Activated T-cell treated with anti-CD3 and anti-CD28 coated beads, Interleukin-2, amount 50 U/mL, for 24 hours (primary cell): ENCODE measurements at places on chromosomes 5 and 9.
A peak's percentile ranks its signal among the peaks of the same experiment; 100 is the strongest.

GRCh38 chr5:35182910-35183535 lies 47.3 kb downstream of the PRLR start:
- peak; percentile 41 for DNase-seq
- no peak overlapping the region for H3K4me3 ChIP-seq
- no peaks in the 10 kb centered on the region for H3K4me1 ChIP-seq
- H3K36me3 ChIP-seq, result no peaks in the 10 kb centered on the region
- peaks cover 40% of the 10 kb centered on the region for H3K27me3 ChIP-seq
- H3K27ac ChIP-seq, result no peak overlapping the region

DNA sequence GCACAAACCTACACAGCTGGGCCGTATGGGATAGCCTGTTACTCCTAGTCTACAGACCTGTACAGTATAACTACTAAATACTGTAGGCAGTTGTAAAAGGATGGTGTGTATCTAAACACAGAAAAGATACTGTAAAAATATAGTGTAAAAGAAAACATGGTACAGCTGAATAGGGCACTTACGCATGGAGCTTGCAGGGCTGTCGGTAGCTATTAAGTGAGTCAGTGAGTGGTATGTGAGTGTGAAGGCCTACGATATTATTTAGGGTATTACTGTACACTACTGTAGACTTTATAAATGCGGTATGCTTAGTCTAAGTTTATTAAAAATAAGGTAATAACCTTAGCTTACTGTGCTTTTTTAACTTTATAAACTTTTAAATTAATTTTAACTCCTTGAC lies 1.2 kb downstream of the ZCCHC9 start:
- H3K27ac ChIP-seq, result peak overlapping the region; percentile 95
- no peaks in the 10 kb centered on the region for H3K27me3 ChIP-seq
- H3K4me3 ChIP-seq, result peak overlapping the region; percentile 89
- no peak for DNase-seq

DNA sequence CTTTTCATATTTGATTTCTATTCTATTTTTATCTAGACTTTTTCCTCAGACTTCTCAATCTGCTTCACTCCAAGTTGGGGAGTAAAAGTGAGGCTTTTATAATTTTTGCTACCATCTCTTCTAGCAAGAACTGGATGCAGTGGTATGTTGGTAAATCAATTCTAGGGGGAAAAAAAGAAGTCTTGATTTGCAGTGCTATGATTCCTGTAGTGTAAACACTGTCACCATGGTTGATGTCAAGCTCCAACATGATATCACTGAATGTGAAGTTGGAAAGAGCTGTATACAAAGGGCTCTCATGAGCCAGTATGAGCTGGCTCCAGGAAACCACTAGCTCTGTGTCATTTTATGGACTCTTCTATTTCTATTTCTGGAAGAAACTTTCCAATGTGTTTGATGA lies 439.2 kb downstream of the NTRK2 start:
- no peaks in the 10 kb centered on the region for H3K36me3 ChIP-seq
- H3K4me1 ChIP-seq, result no peaks in the 10 kb centered on the region
- no peak for DNase-seq
- H3K4me3 ChIP-seq, result no peak overlapping the region

- no peaks in the 10 kb centered on the region for H3K36me3 ChIP-seq
- H3K4me3 ChIP-seq, result no peak overlapping the region
- no peak overlapping the region for H3K27ac ChIP-seq
- H3K27me3 ChIP-seq, result no peaks in the 10 kb centered on the region
- DNase-seq, result no peak
Observed at GRCh38 chr5:104326966-104327365, 764.4 kb upstream of the NUDT12 start.

DNA sequence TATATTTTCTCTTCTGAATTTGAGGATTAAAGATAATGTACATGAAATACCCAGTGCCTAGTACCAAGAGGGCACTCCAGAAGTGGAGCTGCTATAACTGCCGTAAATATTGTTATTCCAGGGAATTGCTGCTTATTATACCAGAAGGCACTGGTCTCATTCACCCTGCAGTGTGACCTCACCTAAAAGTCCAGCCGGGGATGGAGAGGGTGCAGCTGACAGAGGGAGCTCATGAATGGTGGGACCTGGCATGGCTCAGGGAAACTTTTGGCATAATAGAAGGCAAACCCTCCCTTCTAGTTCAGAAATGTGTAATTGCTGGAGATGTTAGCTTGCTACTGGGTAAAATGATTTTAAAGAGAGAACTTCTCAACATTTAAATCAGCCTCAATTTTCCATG lies 108.5 kb downstream of the MVB12B start:
- H3K27me3 ChIP-seq, result no peaks in the 10 kb centered on the region
- peaks cover 14% of the 10 kb centered on the region for H3K4me1 ChIP-seq
- H3K4me3 ChIP-seq, result no peak overlapping the region
- H3K27ac ChIP-seq, result no peak overlapping the region

DNA sequence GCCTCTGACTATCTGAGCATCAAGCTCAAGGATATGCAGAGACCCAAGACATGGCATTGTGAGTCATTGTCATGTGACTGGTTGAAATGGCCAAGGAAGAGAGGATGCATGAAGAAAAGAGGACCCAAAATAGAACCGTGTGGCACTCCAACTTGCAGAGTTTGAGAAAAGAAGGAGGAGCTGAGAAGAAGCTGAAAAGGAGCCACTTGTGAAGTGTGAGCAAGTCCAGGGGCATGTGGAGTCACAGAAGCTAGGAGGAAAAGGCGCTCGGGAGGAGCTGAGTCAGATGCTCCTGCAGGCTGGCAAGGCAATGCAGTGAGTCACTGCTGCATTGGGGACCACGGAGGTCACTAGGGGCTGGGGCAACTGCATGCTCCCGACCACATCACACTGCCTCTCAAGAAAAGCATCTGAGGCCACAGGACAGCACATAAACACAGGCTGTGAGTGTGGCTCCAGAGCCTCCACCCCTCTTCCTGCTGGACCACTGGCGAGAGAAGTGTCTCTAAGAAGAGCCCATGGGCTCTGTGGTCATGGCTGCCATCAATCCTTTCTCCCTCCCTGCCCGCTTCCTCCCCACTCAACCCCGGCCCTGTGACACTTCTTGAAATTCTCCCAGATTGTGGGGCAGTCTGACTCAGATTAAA lies 197.6 kb downstream of the DRD1 start:
- no peak overlapping the region for H3K4me3 ChIP-seq
- peaks cover 14% of the 10 kb centered on the region for H3K4me1 ChIP-seq
- no peaks in the 10 kb centered on the region for H3K36me3 ChIP-seq
- no peak for DNase-seq

DNA sequence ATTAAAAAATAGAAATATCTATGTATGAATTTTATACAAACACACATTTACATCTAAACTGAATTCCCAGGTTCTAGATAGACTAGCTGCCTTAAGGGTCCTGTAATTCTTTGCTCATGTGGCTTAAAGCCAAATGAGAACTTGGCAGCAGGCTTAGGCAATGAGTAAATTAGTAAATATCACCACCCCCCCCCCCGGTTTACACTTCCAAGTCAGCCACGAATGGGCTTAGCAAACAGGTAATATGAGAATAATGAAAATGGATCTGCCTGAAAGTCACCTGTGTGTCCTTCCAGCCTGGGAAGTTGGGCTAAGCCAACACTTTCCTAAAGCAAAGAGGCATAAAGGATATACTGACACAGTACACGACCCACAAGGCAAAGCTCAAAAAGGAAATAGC lies 108.6 kb downstream of the KLHL3 start:
- H3K27me3 ChIP-seq, result no peaks in the 10 kb centered on the region
- peaks cover 5% of the 10 kb centered on the region for H3K36me3 ChIP-seq
- no peak overlapping the region for H3K27ac ChIP-seq
- no peaks in the 10 kb centered on the region for H3K4me1 ChIP-seq
- no peak for DNase-seq

- no peaks in the 10 kb centered on the region for H3K36me3 ChIP-seq
- H3K4me3 ChIP-seq, result no peak overlapping the region
- H3K4me1 ChIP-seq, result peaks cover 7% of the 10 kb centered on the region
- DNase-seq, result no peak
- H3K27me3 ChIP-seq, result no peaks in the 10 kb centered on the region
Observed at GRCh38 chr5:143739746-143740145, 72.2 kb upstream of the HMHB1 start.

DNA sequence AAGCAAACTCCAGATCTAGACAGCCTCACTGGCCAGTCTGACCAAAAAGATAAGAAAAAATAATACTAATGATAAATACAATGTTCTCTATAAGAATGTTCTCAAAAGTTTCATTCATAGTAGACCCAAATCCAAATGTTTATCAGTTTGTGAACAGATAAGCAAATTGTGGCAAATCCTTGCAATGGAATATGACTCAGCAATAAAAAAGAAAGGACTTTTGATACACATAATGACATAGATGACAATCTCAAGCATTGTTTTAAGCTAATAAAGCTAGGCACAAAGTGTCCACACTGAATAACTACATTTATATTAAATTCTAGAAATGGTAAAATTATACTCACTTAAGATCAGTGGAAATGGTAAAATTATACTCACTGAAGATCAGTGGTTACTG lies 195.4 kb upstream of the TYRP1 start:
- no peak overlapping the region for H3K4me3 ChIP-seq
- DNase-seq, result no peak
- H3K27ac ChIP-seq, result no peak overlapping the region
- H3K36me3 ChIP-seq, result no peaks in the 10 kb centered on the region

GRCh38 chr9:93081081-93081529 lies 14.9 kb upstream of the CARD19 start:
- no peaks in the 10 kb centered on the region for H3K27me3 ChIP-seq
- peak; percentile 25 for DNase-seq

DNA sequence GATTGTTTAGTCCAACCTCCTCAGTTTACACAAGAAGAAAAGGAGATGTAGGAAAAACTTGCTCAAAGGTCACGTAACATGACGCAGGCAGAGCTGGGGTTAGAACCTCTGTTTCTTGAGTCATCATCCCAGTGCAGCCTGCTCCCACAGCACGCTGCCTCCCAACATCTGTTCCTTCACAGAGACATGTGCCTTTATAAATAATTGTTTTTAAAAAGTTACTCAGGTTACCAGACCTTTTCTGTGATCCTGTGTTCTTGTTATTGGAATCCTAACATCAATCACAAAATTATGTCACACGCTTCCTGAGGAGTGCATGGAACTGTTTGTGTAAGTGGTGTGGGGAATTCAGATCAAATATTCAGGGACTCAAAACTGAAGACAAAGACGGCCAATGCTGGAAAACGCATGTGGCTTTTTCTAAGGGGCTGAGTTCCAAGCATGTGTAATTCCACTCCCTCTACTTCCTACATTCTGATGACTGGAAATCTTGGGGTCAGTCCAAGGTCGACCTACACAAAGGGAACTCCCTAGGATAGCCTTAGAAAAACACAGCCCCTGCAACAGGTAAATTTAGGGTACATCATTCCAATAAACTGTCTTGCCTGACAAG lies 184.3 kb downstream of the TSSK1B start:
- no peak overlapping the region for H3K4me3 ChIP-seq
- H3K36me3 ChIP-seq, result no peaks in the 10 kb centered on the region
- peaks cover 7% of the 10 kb centered on the region for H3K4me1 ChIP-seq
- no peak for DNase-seq

DNA sequence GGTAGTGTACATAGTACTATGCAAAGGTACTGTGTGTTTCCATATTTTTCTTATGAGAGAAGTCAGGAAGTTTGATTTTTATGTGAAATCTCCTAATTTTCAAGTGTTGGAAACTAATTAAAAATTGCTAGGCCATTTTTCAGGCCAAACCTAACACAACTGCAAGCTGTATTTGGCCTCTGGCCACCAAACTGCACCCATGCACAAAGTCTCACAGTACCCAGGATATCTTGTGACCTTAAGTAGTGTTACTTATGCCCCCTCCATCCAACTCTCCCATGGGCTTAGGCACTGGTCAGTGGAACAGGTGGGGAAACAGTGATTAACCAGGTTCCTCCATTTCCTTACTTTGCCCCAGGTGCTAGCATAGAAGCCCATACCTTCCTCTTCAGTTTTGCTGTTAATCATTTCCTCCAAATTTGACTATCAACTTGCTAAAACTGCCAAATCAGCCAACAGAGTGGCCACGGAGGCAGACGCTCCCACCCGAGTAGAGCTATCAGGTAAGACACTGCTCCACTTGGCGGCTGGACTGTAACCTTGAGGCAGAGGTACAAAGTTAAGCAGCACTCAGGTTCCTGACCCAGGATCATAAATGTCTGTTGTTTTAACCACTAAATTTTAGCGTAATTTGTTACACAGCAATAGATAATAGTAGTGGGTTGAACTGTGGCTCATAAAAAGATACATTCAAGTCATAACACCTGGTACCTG lies 19.5 kb upstream of the KIF27 start:
- no peak overlapping the region for H3K4me3 ChIP-seq
- peaks cover 69% of the 10 kb centered on the region for H3K36me3 ChIP-seq
- H3K4me1 ChIP-seq, result no peaks in the 10 kb centered on the region
- no peak for DNase-seq
- no peaks in the 10 kb centered on the region for H3K27me3 ChIP-seq

- H3K36me3 ChIP-seq, result no peaks in the 10 kb centered on the region
- no peak for DNase-seq
- H3K27ac ChIP-seq, result no peak overlapping the region
- peaks cover 2% of the 10 kb centered on the region for H3K4me1 ChIP-seq
- no peak overlapping the region for H3K4me3 ChIP-seq
- H3K27me3 ChIP-seq, result peaks cover 15% of the 10 kb centered on the region
Observed at GRCh38 chr9:27634879-27635278, 61.6 kb upstream of the C9orf72 start.

- H3K4me1 ChIP-seq, result peaks cover 58% of the 10 kb centered on the region
- H3K36me3 ChIP-seq, result peaks cover 18% of the 10 kb centered on the region
- H3K27ac ChIP-seq, result peak overlapping the region; percentile 84
- peaks cover 5% of the 10 kb centered on the region for H3K27me3 ChIP-seq
- DNase-seq, result no peak
- H3K4me3 ChIP-seq, result no peak overlapping the region
Observed at GRCh38 chr5:140342896-140343295, 3.5 kb downstream of the HBEGF start.

GRCh38 chr9:129109537-129109903 lies 1.1 kb downstream of the CRAT start:
- no peaks in the 10 kb centered on the region for H3K27me3 ChIP-seq
- no peak overlapping the region for H3K27ac ChIP-seq
- H3K36me3 ChIP-seq, result peaks cover 15% of the 10 kb centered on the region
- peaks cover 33% of the 10 kb centered on the region for H3K4me1 ChIP-seq
- no peak for DNase-seq

GRCh38 chr5:170254056-170254455 lies 21.3 kb downstream of the C5orf58 start:
- no peak overlapping the region for H3K4me3 ChIP-seq
- peaks cover 74% of the 10 kb centered on the region for H3K4me1 ChIP-seq
- H3K27me3 ChIP-seq, result no peaks in the 10 kb centered on the region
- peaks cover 98% of the 10 kb centered on the region for H3K36me3 ChIP-seq
- no peak for DNase-seq

GRCh38 chr5:178449163-178450070 lies 140.8 kb downstream of the COL23A1 start:
- no peaks in the 10 kb centered on the region for H3K4me1 ChIP-seq
- H3K27ac ChIP-seq, result no peak overlapping the region
- peaks cover 18% of the 10 kb centered on the region for H3K27me3 ChIP-seq
- H3K36me3 ChIP-seq, result no peaks in the 10 kb centered on the region
- no peak overlapping the region for H3K4me3 ChIP-seq
- DNase-seq, result peak; percentile 8

GRCh38 chr5:149605354-149605997 lies 24.2 kb downstream of the ARHGEF37 start:
- no peak for DNase-seq
- H3K4me1 ChIP-seq, result peaks cover 9% of the 10 kb centered on the region
- H3K27me3 ChIP-seq, result no peaks in the 10 kb centered on the region
- H3K36me3 ChIP-seq, result no peaks in the 10 kb centered on the region

- peak within 1 kb of the TSS; percentile 94 for H3K27ac ChIP-seq
- DNase-seq, result peak; percentile 94
- H3K27me3 ChIP-seq, result no peaks in the 10 kb centered on the region
- H3K36me3 ChIP-seq, result peaks cover 55% of the 10 kb centered on the region
Observed at GRCh38 chr9:133417541-133418461, at the start of gene REXO4. Gene REXO4 (minus strand): TSS chr9:133418010. CDS start chr9:133417844, 166 bp downstream.
